Left cardiac atrium (tissue), 4 donors: ENCODE measurements at places on chromosomes 3 and 15.

- DNase-seq, result no peak
Observed at GRCh38 chr3:145953316-145953715, 207.7 kb downstream of the PLOD2 start.

- DNase-seq, result no peak
Observed at GRCh38 chr3:141349711-141350110, 18.6 kb upstream of the ZBTB38 start.

- DNase-seq, result peak; percentile 17
Observed at GRCh38 chr3:37997342-37997741, 6.8 kb downstream of the VILL start.

DNA sequence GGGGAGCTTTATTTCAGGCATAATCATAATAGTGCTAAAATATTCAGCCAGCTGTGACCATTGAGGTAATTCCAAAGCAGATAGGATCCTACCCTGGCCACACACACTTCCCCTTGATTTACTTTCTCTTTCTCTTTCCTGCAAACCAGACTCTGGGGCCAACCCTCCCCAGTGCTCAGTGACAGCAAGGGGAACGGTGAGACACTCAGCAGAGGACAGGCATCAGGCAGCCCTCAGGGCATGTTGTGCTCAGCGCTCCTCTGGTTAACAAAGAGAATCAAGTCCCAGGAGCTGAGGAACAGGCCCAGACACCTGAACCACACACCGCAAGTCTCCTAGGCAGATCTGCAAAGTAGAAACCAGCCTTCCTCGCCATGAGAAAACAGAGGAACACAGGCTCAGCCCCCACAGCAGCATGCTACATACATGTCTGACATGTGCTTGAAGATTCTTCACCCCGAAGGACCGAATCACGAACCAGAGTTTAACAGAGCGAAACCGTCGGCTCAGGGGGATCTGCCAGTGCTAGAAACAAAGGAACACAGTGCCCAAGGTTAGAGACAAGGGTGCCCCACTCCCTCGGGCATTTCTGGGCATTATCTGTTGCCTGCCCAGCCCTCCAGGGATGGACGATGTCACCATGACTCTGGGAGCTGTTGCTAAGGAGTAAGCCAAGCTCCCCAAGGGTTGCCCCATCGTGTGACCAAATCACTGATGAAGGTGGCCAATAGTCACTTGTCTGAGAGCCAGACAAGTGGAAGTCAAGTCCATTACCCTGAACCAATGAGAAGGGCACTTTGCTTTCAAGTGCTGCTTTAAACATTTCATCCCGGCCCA is 17.5 kb downstream of the HDC start:
- DNase-seq, result no peak

GRCh38 chr15:69523010-69524001 is 70.7 kb downstream of the RPLP1 start:
- DNase-seq, result peak; percentile 68
